ENCODE measurements at places on chromosomes 4 and X. TPM values are rescaled to one million over a fixed set of nuclear protein-coding genes. Genes with fewer than 3 reads are reported as not detected.

The CSAG3 gene
- not detected for total RNA-seq

The PHEX gene
- total RNA-seq = not detected

The PTTG2 gene
- total RNA-seq = not detected

The RASL11B gene
- 0.14 TPM for total RNA-seq

The GLUD2 gene
- 0.37 TPM for total RNA-seq

The TRPC5OS gene
- not detected for total RNA-seq

The NLRP2B gene
- not detected for total RNA-seq

- no peak for DNase-seq
These were observed 3.8 kb upstream of the PPP2R3B start for GRCh38 chrX:390459-390858.

GRCh38 chr4:45442466-45442865 lies 681.4 kb downstream of the GABRG1 start:
- DNase-seq = no peak

- DNase-seq = no peak
These were observed 67.4 kb downstream of the APBB2 start for GRCh38 chr4:41146716-41147506.

DNA sequence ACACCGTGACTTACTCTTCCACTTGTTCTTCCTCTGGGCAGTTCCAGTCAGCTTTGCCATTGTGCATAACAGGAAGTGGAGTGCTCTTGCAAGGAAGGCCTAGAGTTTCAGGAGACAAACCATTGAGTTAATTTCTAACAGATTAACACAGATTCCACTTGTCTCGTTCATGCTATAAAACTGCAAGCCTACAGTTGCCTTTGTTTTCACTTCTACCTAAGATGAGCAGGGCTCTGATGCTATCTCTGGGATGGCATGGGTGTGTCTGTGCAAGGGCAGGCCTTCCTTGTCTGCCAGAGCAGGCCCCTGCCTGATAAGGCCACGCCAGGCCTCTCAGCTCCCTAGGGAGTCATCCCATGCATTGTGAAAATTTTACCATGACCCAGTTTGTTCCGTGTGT lies 67.7 kb upstream of the PGRMC2 start:
- no peak for DNase-seq

DNA sequence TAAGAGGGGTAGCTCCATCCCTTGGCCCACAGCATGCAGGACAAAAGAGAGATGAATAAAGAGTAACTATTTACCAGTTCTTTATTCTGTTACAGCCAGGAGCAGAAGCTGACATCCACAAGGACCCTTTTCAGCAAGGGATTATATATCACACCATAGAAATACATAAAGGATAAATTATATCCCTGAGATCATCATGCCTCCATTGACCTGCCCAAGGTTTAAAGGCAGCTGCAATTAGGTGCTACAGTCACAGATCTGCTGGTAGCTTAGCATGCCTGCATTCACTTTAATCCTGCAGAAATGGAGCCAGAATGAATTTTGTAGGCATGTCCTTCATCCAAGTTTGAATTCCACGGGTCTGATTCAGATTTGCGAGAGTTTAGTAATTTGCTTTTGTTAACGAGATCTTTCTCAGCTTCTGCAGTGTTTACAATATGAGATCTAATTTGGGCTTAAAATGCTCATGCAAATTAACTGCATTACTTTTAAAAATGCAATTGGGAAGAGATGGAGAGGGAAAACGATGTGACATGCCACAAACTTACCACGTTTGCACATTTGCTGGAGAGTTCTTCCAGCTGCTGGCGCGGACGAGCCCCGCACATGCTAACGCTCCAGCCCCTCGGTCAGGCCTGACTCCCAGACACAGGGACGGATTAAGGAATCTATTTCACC lies 327.0 kb upstream of the NOCT start:
- DNase-seq = no peak

- DNase-seq = peak; percentile 82
These were observed 1.7 kb downstream of the PLAC8 start for GRCh38 chr4:83112678-83113428.

- DNase-seq = no peak
These were observed 38.7 kb upstream of the PDK3 start for GRCh38 chrX:24426340-24426913.

GRCh38 chr4:158721680-158722079 lies 1.5 kb downstream of the PPID start:
- no peak for DNase-seq

DNA sequence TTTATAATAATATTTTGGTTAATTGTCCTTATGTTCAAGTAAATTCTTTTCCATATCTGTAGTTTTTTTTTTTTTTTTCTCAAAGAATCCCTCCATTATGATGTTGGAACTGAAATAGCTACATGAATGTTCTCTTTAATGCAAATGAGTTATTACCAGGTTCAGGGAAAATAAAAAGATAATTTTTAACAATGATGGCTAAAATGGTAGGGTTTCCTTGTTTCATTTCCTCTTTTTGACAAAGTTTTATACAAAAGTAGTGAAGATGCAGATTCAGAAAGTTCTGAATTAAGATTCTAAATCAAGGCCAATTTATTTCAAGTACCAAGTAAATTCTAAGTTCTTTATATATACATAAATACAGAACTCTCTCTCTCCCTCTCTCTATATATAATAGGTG lies 779.0 kb upstream of the INTU start:
- DNase-seq = no peak

DNA sequence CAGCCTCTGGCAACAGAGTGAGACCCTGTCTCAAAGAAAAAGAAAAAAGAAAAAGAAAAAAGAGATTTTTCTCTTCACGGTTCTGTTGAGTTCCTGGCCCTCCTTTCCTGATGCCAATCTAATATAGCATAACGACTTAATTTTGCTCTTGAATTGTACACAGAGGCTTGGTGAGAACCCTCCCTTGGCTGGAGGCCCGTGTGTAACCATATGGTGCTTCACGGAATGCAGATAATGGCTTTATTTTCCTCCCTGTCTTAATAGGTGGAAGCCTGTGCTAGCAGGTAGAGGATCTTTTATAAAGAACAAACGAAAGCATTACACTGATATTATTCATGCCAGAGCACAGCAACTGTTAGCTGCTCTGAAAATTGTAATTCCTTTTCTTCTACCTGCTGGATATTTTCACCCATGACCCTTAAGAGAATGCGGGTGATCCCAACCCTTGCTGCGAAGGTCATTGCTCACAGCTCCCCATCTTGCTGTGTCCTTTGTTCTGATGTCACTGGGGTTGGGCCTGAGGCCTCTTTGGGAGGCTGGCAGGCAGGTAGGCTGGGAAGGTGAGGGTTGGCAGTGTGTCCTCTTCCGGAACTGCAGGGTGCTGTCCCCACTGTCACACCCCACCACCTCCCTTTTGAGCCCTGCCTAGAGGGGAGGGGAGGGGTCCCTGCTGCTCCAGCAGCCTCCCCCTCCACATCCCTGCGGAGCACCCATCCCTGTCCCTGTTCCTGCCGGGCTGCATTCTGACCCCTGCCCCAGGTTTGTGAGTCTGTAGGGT lies 83.8 kb upstream of the STOX2 start:
- DNase-seq = no peak

- DNase-seq = no peak
These were observed 21.7 kb downstream of the KIAA0232 start for GRCh38 chr4:6804082-6804752.

DNA sequence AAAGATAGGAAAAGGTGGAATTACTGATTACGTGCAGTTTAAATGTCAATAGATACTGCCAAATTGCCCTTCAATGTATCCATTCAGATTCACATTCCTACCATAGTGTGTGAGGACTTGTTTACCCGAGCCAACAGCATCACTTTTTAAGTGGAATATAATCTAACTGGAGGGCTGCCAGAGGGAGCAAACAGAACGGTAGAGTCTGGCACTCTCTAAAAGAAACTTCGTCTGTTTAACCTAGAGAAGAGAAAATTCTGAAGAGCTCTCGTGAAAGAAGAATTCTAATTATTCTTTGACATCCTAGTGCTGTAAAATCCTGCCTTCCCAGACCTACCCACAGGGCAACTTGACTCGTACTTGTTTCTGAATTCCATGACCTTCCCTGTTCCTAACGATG lies 23.2 kb downstream of the SMIM43 start:
- no peak for DNase-seq

GRCh38 chr4:30525662-30526315 lies 194.4 kb upstream of the PCDH7 start:
- no peak for DNase-seq

GRCh38 chrX:2325076-2325784 lies 175.5 kb downstream of the DHRSX start:
- DNase-seq = peak; percentile 13

DNA sequence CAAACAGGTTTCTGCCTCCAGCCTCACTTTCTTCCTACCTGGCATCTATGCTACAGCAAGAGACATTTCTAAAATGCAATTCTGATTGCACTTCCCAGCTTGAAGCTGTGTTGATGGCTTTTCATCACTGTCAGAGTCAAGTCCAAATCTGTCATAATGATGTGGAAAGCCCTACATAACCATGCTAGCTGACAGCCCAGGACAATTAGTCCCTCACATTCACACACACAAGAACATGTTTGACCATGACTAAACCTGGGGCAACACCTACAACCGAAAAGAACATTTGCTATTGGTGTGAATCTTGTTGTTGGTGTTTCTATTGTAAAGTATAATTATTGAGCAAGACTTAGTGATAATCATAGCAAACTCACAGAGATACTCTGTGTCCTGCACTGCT lies 58.2 kb downstream of the PPM1K start:
- no peak for DNase-seq

- DNase-seq = no peak
These were observed 251.4 kb downstream of the COL25A1 start for GRCh38 chr4:109051054-109051453.

DNA sequence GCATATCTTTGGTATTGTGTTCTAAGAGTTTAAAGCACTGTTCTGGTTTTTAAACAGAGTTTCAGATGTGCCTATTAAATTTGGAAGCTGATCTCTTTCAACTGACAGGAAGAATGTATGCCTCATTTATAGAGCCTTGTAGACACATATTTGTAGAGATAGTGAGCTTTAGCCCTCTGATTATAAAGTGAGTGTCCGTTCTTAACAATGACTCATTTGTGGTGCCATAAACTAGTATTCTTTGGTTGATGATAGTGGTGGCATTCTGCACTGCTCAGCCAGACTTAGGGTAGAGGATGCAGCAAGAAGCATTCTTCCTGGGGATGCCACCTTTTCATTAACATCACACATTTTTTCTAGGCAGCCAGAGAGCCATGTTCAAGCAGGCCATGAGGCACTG lies 121.7 kb downstream of the TLL1 start:
- peak; percentile 73 for DNase-seq

DNA sequence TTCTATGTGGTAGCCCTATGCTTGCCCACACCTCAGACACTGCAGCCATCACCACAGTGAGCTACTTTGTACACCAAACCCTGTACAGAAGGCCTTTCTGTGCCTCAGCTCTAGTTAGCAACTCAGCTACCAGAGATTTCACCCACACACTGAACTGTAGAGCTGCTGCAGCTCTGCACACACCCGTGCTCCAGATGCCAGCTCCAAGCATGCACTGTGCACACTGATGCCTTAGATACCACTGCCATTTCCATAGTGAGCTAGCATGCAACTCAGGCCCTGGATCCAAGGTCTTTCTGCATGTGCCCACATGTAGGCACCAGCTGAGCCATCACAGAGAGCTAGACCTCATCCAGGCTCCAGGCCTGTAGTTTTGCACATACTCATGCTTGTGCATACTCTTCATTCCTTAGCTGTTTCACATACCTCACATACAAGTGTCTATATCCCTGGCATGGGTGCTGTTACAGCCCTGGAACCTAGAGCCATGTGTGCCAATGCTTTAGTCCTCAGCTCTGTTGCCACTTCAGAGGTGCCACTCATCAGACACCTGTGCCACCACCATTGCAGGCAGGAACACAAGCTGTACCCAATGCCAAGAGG lies 423.5 kb upstream of the NDST3 start:
- no peak for DNase-seq

GRCh38 chr4:170687751-170688150 lies 598.0 kb upstream of the AADAT start:
- no peak for DNase-seq

DNA sequence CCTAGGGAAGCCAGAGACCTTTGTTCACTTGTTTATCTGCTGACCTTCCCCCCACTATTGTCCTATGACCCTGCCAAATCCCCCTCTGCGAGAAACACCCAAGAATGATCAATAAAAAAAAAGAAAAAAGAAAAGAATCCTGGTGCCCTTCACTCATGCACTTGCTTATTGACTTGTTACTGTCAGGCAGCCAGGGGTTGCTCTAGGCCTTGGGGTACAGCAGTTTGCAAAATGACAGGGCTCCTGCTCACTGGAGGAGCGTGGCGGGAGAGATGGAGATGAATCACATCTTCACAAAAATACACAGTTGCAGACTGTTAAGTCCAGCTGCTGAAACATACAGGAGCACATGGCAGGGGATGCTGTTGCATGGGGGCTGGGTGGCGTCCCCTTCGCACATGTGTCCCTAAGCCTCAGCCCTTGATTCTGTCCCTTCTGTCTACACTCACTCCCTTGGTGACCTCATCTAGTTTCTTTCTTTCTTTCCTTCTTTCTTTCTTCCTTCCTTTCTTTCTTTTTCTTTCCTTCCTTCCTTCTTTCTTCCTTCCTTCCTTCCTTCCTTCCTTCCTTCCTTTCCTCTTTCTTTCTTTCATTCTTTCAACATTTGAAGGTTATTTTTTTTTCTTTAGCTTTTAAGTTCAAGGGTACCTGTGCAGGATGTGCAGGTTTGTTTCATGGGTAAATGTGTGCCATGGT lies 16.9 kb upstream of the TMEM271 start:
- no peak for DNase-seq
